ENCODE measurements at places on chromosomes 13 and 19.

DNA sequence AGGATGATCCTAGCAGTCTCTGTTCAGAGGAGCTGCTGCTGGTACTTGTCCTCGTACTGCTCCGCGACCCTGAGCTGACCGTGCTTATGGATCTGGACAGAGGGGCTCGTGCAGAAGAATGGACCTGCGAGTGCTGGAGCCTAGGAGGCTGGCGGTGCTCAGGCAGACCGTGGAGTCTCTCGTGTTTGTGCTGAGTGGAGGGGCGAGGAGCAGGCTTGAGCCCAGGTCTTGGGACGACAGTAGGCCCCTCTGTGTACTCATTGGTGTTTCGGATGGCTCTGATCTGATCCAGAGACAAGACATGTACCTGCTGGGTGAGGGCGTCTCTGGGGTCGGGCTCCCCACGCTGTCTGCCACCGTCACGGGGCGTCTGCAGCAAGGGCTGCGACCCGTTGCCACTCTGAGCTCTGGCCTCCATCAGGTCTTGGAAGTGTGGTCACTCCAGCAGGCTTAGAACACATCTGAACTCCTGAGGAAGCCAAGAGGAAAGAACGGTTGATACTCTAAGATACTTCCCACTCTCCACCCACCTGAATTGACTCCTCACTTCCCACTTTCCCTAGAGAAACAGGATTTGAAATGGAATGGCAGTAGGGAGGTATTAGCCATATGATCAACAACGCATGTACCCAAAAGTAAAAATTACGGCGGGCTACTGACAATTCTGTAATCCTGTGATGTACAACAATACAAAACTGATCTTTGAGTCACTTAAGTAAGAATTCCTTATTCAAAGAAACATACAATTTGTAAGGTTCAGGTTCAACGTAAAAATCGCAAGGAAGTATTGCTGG, 3.4 kb downstream of the SPRY2 start:
- no peak for DNase-seq

GRCh38 chr13:113647351-113648215, 10.4 kb downstream of the ATP4B start:
- no peak for DNase-seq

DNA sequence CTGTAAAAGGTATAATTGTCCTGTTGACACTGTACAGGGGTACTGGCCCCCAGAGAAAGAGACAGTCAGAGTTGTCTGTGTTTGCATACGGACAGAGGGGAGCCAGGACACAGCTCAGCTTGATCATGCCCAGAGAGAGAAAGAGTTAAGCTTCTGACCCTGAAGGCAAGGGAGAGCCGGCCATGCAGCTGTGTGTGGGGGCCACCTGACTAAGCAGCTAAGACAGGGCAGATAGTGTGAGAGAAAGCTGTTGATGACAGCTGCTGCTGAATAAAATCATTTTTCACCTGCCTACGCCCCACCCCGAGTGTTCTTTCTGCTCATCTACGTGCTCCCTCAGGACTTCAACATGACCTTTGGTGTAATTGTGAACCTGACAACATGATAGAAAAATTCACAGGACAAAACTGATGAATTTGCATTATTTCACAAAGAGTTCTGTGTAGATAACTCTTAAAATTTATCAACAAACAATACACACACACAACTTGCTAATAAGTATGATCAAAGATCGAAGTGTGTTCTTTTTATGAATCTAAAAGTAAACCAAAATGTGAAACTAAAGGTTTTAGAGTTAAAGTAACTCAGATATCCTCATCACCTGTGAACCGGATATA, 1294.3 kb upstream of the ATXN8OS start:
- no peak for DNase-seq

GRCh38 chr13:54607421-54607820, 1578.8 kb downstream of the OLFM4 start:
- DNase-seq, result no peak

- DNase-seq, result no peak
Measured at GRCh38 chr19:41339936-41340335, 13.8 kb downstream of the TGFB1 start.

GRCh38 chr13:80083853-80084676, 256.9 kb downstream of the SPRY2 start:
- DNase-seq, result no peak

GRCh38 chr19:52176574-52176973, 5.2 kb upstream of the ZNF836 start:
- no peak for DNase-seq

DNA sequence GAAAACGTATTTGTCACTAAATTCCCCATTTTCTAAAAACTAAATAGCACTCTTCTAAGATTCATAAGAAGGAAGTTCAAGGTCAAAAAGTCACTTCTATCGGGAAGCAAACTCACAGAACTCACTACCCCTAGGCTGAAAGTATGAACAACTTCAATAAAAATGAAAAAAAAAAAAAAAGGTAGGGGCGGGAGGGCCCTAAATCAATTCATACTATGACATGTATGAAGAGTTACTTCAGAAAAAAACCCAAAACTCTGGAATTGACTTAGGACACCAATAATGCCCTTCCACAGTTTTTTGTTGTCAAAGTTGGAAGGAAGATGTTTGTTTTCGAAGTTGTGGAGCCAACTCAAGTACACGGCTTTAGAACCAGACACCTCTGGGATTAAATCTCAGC, 1.1 kb downstream of the SUCLA2 start:
- DNase-seq, result no peak

Data from stimulated activated naive CD4-positive, alpha-beta T cell (primary cell).